Activated T-cell treated with anti-CD3 and anti-CD28 coated beads, Interleukin-2, amount 50 U/mL, for 1 hour (primary cell): ENCODE measurements at places on chromosomes 5 and 9.

DNA sequence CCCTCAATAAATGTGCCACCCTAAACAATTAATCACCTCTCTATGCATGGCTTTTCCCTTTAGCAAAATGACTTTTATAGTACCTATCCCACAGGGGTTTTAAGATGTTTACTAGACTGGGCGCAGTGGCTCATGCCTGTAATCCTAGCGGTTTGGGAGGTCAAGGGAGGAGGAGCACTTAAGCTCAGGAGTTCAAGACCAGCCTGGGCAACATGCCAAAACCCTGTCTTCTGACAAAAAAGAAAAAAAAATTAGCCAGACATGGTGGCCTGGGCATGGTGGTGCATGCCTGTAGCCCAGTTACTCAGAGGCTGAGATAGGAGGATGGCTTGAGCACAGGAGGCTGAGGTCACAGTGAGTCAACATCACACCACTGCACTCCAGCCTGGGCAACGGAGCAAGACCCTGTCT, 13.5 kb downstream of the SH3TC2 start:
- DNase-seq: no peak

- DNase-seq: no peak
Measured at GRCh38 chr9:9337129-9337528, 1275.7 kb downstream of the PTPRD start.

GRCh38 chr9:96856363-96857286, 2.3 kb upstream of the ZNF782 start:
- DNase-seq: peak; percentile 67

DNA sequence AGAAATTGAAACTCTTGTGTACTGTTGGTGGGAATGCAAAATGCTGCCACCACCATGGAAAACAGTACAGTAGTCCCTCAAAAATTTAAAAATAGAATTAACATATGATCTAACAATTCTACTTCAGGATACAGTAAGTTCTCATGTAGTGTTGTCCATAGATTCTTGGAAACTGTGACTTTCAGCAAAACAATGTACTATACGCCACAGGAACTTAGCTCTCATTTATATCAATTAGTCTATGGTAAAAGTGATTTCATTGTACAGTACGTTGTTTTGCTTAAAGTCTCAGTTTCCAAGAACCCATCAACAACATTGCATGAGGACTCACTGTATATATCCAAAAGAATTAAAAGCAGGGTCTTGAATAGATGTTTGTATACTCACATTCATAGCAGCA, 233.5 kb upstream of the GAS1 start:
- DNase-seq: no peak

- no peak for DNase-seq
Measured at GRCh38 chr5:164593982-164594381, 1088.6 kb downstream of the MAT2B start.

- DNase-seq: no peak
Measured at GRCh38 chr5:175855041-175855720, 16.2 kb upstream of the CPLX2 start.

GRCh38 chr5:71971862-71972261, 135.4 kb upstream of the MAP1B start:
- no peak for DNase-seq

DNA sequence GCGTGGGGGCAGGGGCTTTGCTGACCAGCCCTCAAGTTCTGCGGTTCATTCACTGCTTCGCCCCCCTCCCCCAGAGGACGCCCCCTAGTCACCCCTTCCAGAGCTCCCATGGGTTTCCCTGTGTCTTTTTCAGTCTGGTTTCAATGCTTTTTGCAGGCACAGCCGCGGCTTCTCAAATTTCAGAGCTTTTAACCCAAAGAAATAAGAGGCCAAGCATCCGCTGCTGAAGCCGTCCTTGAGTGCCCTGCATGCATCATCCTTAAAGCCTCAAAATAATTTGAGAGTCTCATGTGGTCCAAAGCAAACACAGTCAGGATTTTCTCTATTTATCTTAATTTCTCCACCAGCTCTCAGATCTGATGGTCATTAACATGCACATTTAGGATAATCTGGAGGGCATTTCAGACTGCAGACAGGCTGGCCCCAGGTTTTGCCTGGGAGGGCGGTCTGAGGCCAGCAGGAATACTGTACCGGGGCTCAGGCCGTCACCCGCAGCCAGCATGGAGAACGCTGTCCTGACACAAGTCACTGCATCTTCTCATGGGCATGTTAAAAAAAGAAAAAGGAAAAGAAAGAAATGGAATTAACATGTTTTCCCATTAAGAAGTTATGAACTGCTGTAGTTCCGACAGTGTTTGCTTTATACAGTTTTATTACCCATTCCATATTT, 420.8 kb upstream of the IRX4 start:
- no peak for DNase-seq

GRCh38 chr9:23590276-23591000, 235.6 kb downstream of the ELAVL2 start:
- no peak for DNase-seq

GRCh38 chr5:17896605-17897004, 262.3 kb downstream of the TAF11L14 start:
- DNase-seq: no peak
